Ascending aorta (tissue), 2 donors: ENCODE measurements at places on chromosomes 13 and 19.
A peak's percentile ranks its signal among the peaks of the same experiment; 100 is the strongest.

DNA sequence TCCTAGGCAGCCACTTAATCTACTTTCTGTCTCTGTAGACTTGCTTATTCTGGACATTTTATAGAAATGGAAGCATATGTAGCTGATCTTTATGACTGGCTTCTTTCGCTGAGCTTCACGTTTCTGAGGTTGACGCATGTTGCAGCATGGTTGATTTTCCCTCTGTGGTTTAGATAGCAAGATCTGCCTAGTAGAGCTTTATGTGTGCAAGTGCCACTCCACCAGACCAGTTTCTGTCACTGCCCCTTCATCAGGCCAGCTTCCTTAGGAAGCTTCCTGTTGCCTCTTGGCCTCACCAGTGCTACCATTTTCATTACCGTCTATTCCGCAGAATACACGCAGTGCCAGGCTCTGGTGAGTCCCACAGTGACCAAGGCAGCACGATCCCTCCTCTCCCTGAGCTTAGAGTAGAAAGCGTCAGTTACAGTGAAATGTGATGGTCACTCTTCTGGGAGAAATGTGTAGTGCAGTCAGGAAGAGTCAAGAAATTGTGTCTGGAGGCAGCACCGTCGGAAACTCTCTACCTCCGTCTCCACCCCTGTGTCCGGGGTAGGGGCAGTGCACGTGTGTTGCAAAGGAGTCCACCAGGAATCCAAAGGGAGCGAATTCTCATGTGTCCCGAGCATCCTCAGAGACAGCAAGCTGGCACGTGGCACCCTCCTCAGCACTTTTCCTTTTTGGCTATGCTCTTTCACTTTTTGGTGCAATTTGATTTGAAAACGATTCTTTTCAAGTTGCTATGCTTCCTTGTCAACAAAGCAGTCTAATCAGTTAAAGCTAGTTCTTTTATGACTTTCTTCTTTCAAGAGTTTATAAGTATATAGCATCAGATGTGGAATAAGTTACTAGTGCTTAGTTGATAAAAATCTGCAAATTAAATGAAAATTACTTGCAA, 45.4 kb upstream of the GPR183 start:
- DNase-seq: no peak

- no peak for DNase-seq
Observed at GRCh38 chr19:5352229-5352763, 11.7 kb upstream of the PTPRS start.

DNA sequence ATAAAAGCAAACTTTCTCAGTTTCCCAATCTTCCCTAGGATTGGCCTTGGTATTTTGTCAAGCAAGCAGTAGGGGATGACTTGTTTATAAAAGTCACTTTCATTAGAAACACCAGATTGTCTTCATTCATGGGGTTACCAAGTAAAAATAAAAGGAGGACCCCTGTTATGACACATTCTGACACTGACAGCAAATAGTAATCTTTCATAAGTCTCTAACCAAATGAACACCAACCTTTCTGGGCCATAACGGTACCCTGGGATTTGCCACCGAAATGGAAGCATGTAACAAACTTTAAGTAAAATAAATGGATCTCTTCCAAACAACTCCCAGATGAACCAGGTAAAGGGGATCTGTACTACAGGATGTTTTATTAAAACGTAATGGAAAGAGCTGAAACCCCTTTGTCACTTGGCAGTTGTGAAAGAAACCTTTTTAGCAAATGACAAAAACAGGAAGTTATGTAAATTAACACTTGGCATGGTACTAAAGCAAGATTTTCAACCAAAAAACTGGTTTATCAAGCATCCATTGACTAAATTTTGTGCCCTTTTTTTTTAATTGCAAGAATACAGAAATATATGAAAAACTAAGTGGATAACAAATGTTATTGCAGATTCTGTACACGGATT, 335.6 kb downstream of the RBM26 start:
- DNase-seq: no peak

GRCh38 chr13:100478107-100478809, 110.3 kb downstream of the GGACT start:
- no peak for DNase-seq

DNA sequence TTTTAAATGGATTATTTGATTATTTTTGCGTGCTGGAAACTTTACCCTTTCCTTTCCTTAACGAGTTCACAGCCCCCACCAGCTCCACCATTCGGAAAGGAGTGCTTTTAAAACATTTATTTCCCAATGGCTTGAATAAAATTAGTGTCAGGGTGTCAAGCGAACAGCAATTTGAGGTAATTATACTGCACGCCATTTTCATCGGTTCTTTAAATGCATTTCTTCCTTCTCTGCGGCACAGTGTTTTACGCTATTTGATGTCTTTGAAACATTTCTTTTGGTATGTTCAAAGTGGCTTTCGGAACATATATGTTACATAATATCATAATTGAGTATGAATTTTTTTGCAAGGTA, 309 bp upstream of the SLITRK1 start:
- DNase-seq: no peak

- DNase-seq: no peak
Observed at GRCh38 chr13:29428310-29429181, 166.9 kb downstream of the SLC7A1 start.

DNA sequence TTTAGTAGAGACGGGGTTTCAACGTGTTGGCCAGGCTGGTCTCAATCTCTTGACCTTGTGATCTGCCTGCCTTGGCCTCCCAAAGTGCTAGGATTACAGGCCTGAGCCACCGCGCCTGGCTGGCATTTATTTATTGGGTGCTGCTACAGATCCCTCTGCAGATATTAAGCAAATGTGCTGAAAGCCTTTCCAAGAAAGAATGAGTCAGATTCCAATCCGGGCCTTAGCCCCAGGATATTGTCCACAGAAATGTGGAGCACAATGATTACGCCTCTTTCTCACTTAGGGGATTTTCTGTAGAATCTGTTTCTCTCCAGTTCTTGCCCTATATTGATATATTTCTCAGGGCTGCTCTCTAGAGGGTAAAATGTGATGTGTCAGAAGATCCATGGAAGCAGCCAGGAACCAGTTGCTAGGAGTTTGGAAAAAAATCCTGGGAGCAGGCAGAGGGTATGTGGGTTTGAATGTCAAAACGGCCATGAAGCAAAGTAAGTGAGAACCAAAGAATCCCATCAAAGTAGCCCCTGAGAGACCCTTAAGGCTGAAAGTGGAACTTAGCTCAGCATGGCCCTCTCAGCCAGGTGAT, 24.8 kb upstream of the IGFL4 start:
- DNase-seq: no peak

DNA sequence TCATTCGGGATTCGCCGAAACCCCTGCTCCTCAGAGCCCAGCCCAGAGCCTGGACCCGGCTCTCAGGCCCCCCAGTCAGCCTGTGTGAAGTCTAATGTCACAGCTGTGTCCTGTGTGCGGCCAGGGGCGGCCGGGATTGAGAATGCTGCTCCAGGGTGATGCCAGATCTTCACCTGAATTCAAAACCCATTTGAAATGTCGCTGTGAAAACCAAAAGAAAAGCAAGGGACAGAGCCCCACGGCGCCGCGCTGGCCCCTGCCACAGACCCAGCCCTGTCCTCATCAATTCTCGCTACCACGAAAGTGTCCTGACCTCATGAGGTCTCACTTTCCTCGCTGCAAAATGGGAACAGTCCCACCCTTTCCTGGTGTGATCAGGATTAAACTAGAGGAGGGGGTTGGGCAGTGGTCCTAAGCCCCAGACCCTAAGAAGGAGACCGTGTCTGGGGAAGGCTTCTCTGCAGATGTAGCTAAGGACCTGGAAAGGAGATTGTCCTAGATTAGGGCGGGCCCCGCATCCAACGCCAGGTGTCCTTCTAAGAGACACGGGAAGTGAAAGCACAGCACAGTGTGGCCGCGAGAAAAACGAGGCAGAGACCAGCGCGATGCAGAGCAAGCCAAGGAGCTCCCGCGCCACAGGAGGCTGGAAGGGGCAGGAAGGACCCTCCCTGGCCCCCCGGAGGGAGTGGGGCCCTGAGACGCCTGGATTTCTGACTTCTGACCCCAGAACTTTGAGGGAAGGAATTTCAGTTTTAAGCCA, 34.0 kb upstream of the SPACA7 start:
- DNase-seq: no peak

- DNase-seq: no peak
Observed at GRCh38 chr13:77620138-77620537, 77.3 kb upstream of the SLAIN1 start.

- peak; percentile 79 for DNase-seq
Observed at GRCh38 chr19:41957838-41958366, 1.2 kb downstream of the RABAC1 start.

DNA sequence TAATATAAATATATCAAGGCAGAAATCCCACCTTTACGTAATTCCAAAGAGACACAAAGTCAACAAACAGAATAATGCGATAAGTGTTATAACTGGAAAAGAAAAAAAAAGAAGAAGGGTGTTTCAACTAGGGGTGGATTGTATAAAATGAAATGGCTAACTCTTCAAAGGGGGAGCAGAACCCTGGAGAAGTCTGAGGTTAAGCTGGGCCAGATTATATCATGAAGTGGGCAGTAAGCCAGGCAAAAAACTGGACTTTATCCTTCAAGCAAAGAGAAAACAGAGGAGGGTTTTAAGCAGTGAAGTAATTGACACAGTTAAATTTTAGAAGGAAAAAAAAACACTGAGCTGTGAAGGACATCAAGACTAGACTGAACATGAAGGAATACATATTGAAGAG, 41.9 kb downstream of the TBC1D4 start:
- DNase-seq: no peak

GRCh38 chr13:36884235-36884634, 35.8 kb downstream of the SMAD9 start:
- no peak for DNase-seq

- DNase-seq: no peak
Observed at GRCh38 chr13:109682534-109683244, 103.7 kb downstream of the IRS2 start.

- no peak for DNase-seq
Observed at GRCh38 chr13:51453207-51453958, 547 bp upstream of the INTS6 start.
